ENCODE measurements at places on chromosomes 2 and 18.

GRCh38 chr2:46984642-46985476 lies 69.3 kb upstream of the MCFD2 start:
- peak; percentile 68 for DNase-seq

GRCh38 chr2:47639467-47639866 lies 143.5 kb upstream of the MSH6 start:
- no peak for DNase-seq

DNA sequence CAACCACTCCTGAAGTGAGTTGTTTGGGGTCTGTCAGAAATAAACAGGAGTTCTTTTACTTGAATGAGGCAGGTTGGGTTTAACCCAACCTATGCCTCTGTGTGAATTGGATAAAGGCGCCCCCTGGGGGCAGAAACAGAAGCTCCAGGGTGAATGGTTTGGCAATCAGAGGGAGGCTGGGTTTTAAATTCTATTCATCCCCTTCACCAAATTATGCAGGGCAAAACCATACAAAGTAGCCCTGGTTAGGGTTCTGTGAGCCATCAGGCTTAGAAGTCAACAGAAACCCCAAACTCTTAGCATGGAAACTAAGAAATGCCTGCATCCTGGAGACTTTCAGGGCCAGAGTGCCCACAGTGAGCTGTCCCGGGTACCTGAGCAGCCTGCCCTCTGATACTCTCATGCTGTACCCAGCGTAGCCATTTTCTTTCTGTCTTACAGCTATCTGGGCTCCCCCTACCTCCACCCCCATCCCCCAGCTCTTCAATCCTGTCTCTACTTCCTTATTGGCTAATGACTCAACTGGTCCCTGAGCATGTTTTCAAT lies 241.5 kb downstream of the ICOS start:
- DNase-seq = peak; percentile 83

DNA sequence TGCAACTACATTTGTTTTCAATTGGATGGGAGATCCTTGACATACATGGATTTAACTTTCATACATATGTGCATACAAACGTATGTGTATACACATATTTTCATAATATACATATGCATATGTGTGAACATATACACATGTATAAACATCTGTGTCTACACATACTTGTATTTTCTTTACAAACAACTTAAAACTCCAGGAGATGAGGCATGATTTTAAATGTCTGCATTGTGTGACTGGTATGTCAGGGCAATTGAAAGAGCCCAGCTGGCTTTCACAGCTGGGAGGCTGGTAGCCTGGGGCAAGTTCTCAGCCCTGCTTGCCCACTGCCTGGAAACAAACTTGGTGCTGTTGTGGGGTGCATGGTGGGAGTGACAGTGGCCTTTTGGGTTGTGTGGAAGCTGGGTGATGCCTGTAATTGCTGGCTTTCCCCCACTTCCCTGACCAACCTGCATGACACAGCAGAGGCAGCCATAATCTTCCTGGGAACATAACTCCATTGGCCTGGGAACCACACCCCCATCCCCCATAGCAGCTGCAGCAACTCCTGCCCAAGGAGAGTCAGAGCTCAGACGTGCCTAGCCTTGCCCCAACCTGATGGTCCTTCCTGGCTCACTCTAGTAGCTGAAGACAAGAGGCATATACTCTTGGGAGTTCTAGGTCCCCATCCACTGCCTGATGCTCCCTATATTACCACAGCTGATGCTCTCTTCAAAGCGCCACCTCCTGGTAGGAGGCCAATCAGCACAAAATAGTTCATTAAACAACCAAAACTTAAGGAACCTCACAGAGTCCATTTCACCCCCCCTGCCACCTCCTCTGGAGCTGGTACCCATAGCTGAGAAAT lies 158.3 kb downstream of the CERS6 start:
- DNase-seq = no peak

GRCh38 chr2:122194546-122194945 lies 439.1 kb downstream of the TSN start:
- DNase-seq = no peak

GRCh38 chr2:153478289-153479261 lies at the start of gene RPRM:
Gene RPRM, minus strand, starts transcription at chr2:153478762. Its CDS starts 197 bp downstream, at chr2:153478565.
- peak; percentile 74 for DNase-seq

DNA sequence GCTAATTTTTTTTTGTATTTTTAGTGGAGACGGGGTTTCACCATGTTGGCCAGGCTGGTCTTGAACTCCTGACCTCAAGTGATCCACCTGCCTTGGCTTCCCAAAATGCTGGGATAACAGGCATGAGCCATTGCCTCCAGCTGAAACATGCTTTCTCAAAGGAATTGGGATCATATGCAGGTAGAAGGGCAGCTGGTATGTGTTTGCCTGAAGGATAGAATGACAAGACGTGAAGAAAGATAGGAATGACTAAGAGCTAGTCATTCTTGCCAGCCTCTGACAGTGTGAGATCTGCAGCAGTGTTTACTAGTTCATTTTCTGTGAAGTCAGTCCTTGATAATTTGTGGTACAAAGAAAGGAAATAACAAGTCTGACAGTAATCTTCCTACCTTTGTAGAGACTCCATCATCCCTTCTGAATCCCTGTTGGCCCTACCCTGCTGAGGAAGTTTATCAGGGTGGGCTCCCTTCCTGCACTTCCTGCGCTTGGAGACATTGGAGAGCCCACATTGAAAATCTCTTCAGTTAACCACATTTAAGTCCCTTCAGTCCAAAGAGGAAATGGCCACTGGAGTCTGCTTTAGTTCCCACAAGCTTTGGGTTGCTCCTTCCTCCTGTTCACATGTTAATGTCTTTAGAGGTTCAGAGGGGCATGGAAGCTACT lies 14.7 kb downstream of the CFLAR start:
- no peak for DNase-seq

DNA sequence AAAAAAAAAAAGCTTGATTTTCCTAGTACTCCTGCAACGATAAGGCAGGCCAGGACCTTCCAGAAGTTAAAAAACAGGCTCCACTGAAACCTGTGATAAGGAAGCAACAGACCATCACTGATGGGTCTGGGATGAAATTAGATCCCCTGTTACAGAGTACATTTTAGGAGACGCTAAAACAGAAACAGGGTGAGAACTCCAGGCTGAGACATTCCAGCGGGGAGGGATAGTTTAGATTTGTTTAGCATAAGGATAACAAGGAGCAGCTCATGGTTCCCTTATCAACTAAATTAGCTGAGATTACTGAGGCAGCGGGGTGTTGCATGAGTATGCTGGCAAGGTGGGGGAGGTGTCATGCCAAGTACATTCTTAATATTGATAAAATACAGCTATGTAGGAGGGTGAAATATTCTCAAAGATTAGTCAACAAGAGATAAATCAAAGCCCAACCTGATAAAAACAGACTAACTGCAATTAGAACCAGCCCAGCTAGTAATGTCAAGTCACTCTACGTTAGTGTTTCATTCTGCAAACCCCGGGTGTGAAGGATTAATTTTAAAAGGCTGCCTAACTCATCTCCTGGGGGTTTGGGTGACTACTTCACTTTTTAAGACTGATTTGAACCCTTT lies 75.0 kb upstream of the BZW1 start:
- no peak for DNase-seq

- no peak for DNase-seq
Observed at GRCh38 chr18:21820033-21820810, 79.6 kb downstream of the MIB1 start.

DNA sequence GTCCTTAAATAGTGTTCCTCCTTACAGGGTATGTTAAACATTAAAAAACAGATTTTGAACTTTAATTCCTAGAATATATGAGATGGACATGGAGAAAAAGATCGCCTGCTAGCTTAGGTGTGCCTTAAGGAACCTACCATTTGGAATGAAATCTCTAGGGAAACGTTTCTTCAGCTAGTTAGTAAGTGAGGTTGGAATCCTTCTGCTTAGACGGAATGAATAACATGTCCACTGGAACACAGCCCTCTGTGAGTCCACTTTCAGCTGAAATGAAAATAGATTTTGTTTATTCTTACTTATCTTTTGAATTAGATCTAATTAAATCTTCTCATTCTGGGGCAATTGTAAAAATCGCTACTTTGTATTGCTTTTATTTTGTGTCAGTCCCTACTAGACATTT lies 28.4 kb downstream of the NAB1 start:
- no peak for DNase-seq
